Progenitor cell of endocrine pancreas (in vitro differentiated cells): ENCODE measurements at places on chromosomes 6 and 20. TPM values are rescaled to one million over a fixed set of nuclear protein-coding genes. Genes with fewer than 3 reads are reported as not detected.

The GSTA2 gene
- 4.6 and 10.7 TPM in 2 replicates for total RNA-seq

The GINM1 gene
- total RNA-seq, result 25.9 and 26.3 TPM in 2 replicates

The NAPB gene
- 20.1 and 22.2 TPM in 2 replicates for total RNA-seq

The IL17F gene
- not detected in 2 replicates for total RNA-seq

The FAM184A gene
- total RNA-seq, result 20.9 and 23.0 TPM in 2 replicates
